DND-41 (cell line): ENCODE measurements at places on chromosomes 6 and 20.

DNA sequence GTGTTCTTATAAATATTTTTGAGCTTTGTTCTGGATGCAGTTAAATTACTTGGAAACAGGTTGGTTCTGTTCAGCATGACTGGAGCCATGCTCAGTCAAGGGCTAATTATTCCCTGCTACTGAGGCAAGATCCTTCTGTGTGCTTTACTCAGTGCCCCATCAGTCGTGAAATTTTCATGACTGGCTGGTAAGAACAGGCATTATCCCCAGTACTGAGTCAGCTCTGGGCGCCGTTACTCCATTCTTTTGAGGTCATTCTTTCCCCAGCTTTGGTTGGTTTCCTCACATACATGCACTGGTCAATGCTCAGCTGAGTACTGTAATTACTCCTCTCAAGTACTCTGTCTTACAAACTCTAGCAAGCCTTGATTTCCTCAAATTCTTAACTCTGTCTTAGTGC, 71.3 kb downstream of the CDKAL1 start:
- DNase-seq = no peak

- peak; percentile 91 for DNase-seq
Observed at GRCh38 chr6:159979136-159979874, 10.4 kb downstream of the IGF2R start.

DNA sequence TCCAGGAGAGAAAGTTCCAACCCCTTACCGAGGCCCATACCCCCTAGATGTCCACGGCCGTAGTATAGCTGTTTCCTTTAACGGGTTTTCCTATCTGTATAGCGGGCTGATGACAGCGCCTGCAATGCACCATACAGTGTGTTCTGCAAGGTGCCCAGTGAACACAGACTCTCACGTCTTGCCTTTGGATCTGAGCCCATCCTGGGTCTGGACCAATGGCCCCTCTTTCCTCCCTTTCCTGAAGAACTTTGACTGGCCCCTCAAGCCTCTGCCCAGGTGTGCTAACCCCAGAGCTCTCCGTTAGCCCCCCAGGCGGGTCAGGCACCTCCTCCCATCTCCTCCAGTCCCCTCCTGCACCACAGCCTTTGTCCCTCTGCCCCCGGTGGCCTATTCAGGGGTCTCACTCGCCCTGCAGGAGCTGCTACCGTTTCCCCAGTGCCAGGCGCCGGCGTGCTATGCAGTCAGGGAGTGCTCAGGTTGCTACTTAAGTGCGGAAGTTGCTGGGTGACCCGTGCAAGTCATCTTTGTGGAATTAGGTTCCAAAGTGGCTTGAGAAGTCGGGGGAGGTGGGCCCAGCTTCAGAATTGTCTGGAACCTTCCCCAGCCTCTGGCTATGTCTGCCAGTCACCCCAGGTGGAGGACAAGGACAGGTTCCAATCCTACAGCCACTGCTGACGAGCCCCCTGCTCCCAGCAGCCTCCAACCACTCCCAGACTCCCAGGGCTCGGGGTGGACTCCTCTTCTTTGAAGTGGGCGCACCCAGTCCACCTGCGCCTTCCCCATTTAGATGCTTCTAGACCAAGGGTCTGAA, 35.0 kb upstream of the ZBP1 start:
- DNase-seq = peak; percentile 6

DNA sequence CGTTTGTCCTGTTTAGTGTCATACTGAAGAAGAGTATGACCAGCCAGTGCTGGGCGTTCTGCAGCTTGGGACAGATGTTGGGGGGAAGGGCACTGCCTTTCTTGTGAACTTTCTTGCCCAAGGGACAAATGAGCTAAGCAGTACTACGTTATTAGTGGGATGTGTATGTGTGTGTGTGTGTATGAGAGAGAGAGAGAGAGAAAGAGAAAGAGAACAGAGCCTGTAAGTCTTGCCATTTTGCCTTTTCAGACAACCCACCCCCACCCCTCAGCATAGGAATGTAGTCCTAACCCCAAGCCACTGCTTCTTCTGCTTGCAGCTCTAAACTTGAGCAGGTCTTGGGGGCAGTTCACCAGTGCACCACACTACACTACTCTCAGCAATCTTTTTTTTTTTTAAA, 45.5 kb downstream of the E2F3 start:
- no peak for DNase-seq

GRCh38 chr6:163288066-163288465, 126.5 kb upstream of the QKI start:
- DNase-seq = no peak

GRCh38 chr20:32482143-32482441, 103.0 kb downstream of the NOL4L start:
- DNase-seq = no peak

- DNase-seq = no peak
Observed at GRCh38 chr20:62479156-62479555, 3.4 kb upstream of the GATA5 start.

- DNase-seq = no peak
Observed at GRCh38 chr6:90220273-90220672, 76.4 kb downstream of the BACH2 start.

- peak; percentile 32 for DNase-seq
Observed at GRCh38 chr6:51753635-51754034, 333.8 kb downstream of the PKHD1 start.

- peak; percentile 13 for DNase-seq
Observed at GRCh38 chr6:136723780-136724179, 68.5 kb downstream of the MAP3K5 start.

GRCh38 chr6:32459781-32460424, 20.2 kb downstream of the HLA-DRA start:
- no peak for DNase-seq

DNA sequence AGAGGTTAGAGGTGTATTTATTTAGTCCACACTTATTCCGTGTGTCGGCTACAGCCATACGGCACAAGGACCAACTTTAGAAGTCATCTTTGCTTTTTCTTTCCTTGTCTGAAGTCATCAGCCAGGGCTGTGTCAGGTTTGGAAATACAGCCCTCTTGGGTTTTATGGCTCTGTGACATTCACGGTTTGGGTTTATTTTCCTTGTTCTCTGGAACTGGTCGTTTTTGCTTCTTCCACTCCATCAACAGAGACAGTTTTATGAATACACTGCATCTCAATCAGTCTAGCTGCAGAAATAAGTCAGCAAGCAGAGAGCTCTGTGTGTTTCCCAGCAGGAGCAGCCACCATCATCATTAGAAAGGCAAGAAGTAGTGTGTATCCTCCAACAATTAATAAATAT, 132.5 kb downstream of the TBC1D7 start:
- no peak for DNase-seq

DNA sequence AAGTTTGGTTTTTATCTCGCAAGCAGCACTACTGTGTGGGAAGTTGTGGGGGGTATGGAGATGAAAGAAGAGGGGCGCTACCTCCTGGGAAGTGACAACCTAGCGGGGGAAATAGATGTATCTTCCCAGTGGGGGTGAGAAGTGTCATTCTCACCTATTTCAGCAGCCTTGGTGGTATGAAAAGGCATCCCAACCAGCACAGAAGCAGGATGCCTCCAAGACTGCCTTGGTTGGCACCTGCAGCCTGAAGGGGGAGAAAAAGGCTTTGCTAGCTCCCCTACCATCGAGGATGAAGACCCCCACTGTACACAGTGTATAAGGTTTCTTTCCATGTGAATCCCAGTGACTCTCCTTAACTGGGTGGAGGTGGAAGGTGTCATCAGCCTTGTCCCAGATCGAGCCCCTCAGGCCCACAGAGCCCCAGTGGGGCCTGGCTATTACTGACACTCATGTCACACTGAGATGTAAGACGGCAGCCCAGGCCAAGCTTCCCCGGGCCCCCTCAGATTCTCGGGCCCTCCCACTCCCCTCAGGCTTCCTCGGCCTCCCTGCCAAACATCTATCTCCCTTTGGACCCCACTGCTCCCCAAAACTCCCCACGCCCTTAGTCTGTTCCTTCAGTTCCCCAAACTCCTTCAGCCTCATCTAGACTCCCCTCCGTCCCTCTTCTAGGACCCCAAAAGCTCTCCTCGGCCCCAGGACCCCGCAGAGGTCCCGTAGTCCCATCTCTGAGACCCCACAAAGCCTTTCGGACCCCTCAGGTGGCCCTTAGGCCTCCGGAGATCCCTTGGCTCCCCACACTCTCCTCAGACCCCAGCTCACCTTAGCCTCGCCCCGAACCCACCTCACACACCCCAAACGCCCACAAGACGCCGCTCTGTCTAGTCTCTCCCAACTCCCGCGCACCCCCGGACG, 688 bp downstream of the COMMD7 start:
- DNase-seq = peak; percentile 49

- no peak for DNase-seq
Observed at GRCh38 chr6:122454673-122455072, 16.9 kb downstream of the SERINC1 start.

- no peak for DNase-seq
Observed at GRCh38 chr20:21522481-21523280, 8.8 kb upstream of the NKX2-2 start.

- DNase-seq = no peak
Observed at GRCh38 chr20:61706259-61706961, 359.3 kb downstream of the TAF4 start.

GRCh38 chr20:62595491-62595890, 46.8 kb upstream of the SLCO4A1 start:
- DNase-seq = no peak

DNA sequence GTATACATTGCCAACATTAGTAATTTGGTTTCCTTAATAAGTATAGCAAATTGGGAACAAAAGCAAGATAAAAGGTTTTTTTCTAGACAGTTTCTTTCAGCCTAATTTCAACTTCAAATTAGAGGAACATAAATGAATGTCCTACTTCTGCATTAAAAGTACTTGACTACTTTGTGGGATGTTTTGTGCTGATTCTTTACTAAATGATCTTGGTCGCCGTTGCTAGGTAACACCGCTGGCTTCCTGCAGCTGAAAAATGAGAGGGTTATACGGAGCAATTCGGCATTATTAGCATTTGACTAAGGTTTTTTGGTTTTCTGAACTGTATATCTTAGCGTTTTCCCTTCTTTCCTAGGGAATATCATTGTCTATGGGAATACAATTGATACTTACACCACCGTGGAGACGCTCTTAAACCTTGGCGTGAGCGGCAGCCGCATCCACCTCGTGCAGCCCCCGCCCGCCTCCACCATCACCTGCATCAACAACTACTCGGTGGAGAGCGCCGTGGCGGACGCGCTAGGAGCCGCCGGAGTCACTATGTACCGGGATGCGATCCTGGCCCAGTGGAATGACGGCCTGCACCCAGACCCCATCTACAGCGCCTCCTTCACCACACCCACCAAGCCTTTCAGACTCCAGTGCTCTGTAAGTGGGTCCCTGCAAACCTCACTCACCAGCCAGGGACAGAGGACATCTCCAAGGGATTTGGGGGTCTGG, 90.9 kb upstream of the INSM1 start:
- DNase-seq = no peak
